MCF 10A (cell line): ENCODE measurements at places on chromosomes 3 and 15. TPM values are rescaled to one million over a fixed set of nuclear protein-coding genes. Genes with fewer than 3 reads are reported as not detected.

The ROPN1B gene
- total RNA-seq, result not detected in 2 replicates

GRCh38 chr3:177050501-177051237 is 146.6 kb downstream of the TBL1XR1 start:
- DNase-seq, result peak; percentile 53

The ABHD6 gene
- total RNA-seq, result 3.4 and 3.9 TPM in 2 replicates

The OR5K2 gene
- total RNA-seq, result not detected in 2 replicates

The GRM2 gene
- 0.23 and 0.44 TPM in 2 replicates for total RNA-seq

The DPPA2 gene
- total RNA-seq, result not detected in 2 replicates

DNA sequence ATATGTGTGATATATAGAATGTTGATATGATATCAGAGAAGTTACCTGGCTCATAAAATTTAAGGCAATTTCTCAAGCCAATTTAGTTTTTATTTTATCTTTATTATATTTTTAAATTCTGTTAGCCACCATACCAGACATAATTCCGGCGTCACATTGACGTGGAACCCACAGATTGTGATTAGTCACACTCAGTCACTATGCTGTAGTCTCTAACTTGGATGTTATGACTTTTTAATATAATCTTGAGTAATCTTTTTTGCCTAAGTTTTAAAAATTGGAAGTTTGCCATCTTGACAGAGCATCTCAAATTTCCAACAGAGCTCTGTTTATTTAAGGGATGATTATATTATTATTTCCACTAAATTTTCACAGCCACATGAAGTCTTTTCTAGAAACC is 9.7 kb upstream of the DCLK3 start:
- peak; percentile 50 for DNase-seq

The CCR8 gene
- total RNA-seq, result not detected in 2 replicates

DNA sequence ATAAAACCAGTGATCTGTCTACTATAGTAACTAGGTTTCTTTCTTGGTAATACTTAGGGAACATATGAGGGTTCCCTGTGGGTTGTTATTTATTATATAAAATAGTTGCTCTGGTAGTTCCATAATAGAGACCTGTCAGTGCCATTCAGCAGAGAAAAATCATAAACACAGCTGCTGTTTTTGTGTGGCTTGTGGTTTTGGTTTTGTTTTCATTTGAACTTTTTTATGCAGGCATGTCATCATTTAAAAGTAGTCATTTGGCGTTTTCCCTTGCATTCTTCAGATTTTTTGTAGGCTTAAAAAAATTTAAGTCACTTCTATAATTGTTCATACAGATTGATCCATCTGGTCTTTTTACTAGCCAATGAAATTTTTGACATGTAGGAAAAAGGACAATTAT is 47.9 kb downstream of the PIK3CA start:
- DNase-seq, result peak; percentile 39

DNA sequence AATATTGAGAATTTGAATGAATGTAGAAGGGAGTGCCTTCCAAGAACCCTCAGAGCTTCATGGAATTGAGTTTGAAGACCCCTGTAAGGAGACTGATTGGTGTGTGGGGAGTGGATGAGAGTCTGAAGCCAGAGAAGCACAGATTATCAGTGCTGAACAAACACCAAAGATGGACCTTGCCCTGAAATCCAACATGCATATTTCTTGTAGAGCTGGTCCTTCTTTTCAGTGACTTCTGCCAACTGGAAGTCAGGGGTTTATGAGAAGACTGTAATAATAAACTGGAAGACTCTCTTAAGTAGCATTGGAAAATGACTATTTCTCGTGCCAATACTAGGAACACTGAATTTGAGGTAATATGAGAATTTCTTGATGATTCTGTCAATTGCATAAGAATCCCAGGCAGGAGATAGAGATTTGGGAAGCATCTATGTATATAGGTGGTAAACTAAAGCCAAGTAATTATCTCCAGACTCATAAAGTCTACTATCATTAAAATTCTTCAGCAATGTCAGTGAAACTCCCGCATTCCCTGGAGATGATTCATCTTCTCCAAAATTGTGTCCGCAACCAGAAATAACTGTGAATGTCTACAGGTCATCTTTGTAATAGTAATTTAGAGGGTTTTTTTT is 213.8 kb downstream of the IL5RA start:
- no peak for DNase-seq

GRCh38 chr15:91281947-91282346 is 181.9 kb downstream of the SV2B start:
- no peak for DNase-seq

- no peak for DNase-seq
These were observed 44.1 kb upstream of the CMTM7 start for GRCh38 chr3:32347343-32348125.

- no peak for DNase-seq
These were observed 42.7 kb downstream of the TRIM71 start for GRCh38 chr3:32860499-32860898.

The KPNA1 gene
- total RNA-seq, result 101 and 104 TPM in 2 replicates

DNA sequence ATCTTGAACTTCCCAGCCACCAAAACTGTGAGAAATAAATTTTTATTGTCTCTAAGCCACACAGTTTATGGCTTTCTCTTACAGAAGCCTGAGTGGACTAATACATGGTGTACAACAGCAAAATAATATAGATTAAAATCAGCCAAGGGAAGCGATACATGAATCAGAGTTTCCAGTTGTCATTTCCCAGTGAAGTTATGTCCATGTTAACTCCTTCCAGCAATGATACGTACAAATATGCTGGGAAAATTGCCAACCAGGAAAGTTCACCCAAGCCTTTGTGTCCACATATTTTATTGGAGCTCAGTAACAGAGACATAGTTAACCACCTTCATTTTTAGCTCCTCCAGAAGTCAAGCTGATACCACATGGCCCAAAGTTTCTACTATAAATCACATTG is 280.9 kb upstream of the KCNMB2 start:
- DNase-seq, result peak; percentile 30

The FBXO45 gene
- total RNA-seq, result 13.2 and 16.0 TPM in 2 replicates

DNA sequence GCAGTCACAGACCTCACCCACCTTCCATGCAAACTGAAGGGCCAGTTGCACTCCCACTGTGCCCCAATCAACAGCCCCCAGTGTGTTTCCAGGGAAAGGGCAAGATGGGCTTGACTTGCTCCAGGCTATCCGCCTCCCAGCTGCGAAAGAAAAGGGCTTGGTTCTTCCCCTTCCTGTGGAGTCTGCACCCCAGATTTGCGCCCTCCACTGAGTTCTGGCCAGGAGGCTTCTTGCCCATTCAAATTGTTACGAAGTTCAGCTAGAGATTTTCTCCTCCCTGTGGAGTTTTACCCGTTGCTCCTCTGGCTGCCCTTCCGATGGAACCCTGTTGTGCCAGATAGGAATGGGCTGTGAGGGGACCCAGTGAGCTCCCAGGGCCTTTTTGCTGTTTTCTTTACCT is 1096.9 kb upstream of the ALCAM start:
- DNase-seq, result no peak

DNA sequence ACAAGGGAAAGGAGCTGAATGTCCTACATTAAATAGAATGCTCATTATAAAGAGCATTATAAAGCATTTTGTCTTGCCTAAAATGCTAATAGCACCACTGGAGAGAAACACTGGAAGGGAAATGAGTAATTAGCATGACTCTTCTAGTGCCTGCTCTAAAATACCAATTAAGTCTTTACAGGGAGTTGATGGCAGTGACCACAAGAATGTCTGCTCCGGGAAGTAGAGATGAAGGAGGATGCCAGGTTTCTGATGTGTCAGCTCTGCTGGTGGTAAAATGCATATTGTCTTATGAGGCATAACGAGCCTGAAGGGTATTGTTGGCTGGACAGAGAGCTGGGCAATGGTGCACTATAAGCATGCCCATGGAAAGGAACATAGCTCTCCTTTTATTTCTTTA is 49.5 kb downstream of the MYLK start:
- DNase-seq, result peak; percentile 78

The RCCD1 gene
- 21.5 and 29.0 TPM in 2 replicates for total RNA-seq

DNA sequence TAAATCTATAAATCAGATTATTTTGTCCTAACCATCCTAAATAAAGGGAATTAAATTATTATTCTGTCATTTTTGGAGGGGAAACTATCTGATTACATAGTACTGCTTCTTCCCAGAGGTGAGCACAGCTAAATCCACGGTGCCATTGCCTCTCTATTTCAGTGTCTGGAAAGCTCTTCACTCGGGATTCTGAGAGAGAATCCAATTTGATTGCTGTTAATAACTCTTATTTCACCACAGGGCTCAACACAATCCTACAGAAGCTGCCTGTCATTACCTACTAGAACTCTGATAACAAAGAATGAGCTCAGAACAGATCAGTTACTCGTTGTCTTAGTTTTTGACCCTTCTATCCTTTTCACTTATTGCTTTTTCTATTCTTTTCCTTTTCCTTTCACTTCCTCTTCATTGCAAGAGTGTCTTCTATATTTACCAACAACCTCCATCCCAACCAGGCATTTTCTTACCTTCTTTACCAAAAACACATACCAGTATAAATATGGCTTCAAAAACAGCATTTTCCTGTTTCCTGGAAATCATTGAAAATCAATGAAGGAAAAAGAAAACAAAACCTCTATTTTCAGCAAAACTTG is 30.4 kb downstream of the OXNAD1 start:
- no peak for DNase-seq

DNA sequence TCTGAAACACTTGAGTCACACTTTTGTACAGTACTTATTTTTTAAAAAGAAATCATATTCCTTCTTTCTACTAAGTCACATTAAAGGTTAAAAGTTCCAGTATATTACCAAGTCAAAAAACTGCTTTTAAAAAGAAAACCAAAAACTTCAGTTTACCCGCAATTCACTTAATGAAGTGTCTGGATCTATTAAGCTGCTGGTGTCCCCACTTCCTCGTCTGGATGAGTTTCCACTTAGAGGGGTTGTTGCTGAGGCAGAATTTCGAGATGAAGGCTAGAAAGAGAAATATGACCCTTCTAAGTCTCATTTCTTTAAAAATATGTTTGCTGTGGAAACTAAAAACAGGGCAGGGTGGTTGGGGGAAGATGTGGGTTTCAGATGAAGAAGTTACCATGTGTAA is 79.7 kb downstream of the LRRFIP2 start:
- DNase-seq, result no peak

DNA sequence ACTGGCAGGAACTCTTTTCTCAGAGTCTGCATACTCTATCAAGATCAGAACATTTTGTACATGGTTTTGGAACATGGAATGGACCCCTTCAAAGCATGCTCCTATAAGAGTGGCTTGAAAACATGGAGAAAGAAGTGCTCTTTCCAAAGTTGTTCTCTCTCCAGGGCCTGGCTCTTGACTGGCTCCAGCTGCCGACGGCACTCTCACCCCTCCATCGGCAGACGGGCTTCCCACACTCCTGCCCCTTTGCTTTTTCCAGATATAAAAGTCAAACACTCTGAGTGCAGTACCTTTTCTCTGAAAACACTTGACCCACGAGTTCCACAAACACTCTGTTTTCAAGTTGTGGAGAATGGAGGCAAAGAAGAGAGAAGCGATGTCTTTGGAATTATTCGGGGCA is 72.5 kb upstream of the ONECUT1 start:
- no peak for DNase-seq

DNA sequence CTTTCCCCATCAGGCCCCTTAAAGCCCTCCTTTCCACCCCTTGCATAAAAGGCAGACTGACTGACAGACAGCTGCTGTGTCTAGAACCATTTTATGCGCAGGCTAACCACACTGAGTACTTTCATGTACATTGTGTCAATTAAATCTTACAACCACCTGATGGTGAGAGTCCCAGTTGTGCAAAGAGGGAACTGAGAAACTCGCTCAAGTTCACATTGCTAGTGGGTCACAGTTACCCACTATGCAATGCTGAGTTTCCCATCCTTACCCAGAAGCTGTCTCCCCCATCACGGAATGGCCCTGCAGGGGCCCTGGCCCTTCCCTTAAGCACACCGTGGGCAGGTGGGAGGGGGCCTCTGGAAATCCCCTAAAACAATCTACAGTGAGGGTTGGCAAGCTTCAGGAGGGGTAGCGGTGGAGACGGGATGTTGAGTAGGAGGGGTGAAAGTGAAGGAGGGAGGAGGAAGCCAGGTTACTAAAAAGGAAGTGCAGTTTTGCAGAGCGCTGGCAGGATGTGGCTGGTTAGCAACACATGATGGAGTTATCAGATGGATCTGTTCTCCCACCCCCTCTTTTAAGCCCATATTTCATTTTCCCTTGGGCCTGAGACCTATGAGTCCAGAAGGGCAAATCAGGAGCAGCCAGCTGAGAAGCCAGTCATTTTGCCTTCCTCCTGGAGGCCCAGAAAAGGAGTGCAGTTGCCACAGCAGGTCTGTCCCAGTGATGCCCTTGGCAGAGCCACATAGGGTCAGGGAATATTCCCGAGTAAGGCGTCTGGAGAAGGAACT is 30.0 kb downstream of the STARD5 start:
- DNase-seq, result no peak

DNA sequence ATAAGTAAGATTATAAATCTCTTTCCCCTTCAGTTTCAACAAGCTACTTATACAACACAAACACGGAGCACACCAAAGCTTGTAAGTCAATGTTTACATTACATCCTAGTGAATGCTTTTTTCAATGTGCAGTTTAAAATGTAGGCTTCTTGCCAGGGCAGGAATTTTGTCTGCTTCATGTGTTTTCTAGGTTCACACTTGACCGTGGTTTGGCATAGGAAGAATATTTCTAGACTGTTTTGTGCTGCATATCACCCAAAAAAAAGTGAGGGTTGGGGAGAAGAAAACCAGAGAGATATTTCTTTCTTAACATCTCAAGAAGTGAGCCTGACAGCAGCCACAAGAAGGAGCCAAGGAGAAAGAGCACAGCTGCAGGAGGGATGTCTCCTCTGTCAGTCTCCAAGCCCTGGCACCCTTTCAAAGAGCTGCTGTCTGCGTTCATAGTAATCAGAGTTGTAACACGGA is 255.8 kb downstream of the MEIS2 start:
- peak; percentile 4 for DNase-seq

GRCh38 chr3:107367353-107367752 is 9.9 kb upstream of the CCDC54 start:
- DNase-seq, result peak; percentile 79
